Left ventricle myocardium inferior (tissue), 1 donor: ENCODE measurements at places on chromosomes 2 and 18.

- no peaks in the 10 kb centered on the region for H3K4me1 ChIP-seq
- H3K36me3 ChIP-seq, result no peaks in the 10 kb centered on the region
- DNase-seq, result no peak
- H3K4me3 ChIP-seq, result no peak overlapping the region
- no peak overlapping the region for H3K27ac ChIP-seq
Observed at GRCh38 chr2:240421381-240421780, 14.1 kb upstream of the GPC1 start.

GRCh38 chr2:71613953-71614925, 160.9 kb downstream of the DYSF start:
- peaks cover 43% of the 10 kb centered on the region for H3K4me1 ChIP-seq
- DNase-seq, result no peak
- peak overlapping the region; percentile 95 for H3K27ac ChIP-seq
- H3K4me3 ChIP-seq, result no peak overlapping the region
- H3K27me3 ChIP-seq, result no peaks in the 10 kb centered on the region

GRCh38 chr2:100269889-100270288, 52.4 kb downstream of the LONRF2 start:
- no peak overlapping the region for H3K4me3 ChIP-seq
- no peak overlapping the region for H3K27ac ChIP-seq
- DNase-seq, result no peak
- peaks cover 5% of the 10 kb centered on the region for H3K4me1 ChIP-seq
- H3K27me3 ChIP-seq, result no peaks in the 10 kb centered on the region
- H3K36me3 ChIP-seq, result peaks cover 2% of the 10 kb centered on the region

DNA sequence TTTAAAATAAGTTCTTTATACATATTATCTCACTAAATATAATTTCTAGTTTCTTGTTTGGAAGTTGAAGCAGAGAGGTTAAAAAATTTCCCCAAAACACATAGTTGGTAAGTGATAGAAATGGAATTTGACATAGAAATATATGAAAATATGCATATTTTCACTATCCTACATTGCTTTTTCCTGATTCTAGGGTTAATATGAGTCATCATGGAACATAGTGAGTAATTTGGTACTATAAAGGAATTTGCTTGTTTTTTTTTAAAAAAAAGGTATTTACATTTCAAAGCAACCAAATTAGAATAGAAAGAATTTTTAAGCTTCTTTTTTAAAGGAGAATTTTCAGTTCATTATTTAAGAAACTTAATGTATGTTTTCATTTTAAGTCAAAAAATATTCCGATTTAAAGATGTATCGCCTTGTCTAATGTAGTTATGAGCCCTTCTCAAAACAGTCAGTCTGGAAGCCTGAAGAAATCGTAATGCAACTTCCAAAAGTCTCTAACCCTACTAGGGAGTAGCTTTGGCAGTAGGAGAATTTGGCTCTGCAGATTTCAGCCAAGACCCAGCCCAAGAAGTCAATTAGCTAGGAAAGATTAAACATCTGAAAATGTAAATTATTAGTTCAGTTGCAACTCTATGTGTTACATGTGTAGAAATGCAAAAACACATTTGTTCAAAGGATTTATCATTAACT, 147.3 kb downstream of the RDH14 start:
- H3K4me1 ChIP-seq, result no peaks in the 10 kb centered on the region
- H3K36me3 ChIP-seq, result no peaks in the 10 kb centered on the region
- peak overlapping the region; percentile 35 for H3K27ac ChIP-seq
- H3K27me3 ChIP-seq, result no peaks in the 10 kb centered on the region
- no peak for DNase-seq
- H3K4me3 ChIP-seq, result no peak overlapping the region

- no peak overlapping the region for H3K4me3 ChIP-seq
- no peak overlapping the region for H3K27ac ChIP-seq
- H3K27me3 ChIP-seq, result peaks cover 98% of the 10 kb centered on the region
- H3K4me1 ChIP-seq, result peaks cover 27% of the 10 kb centered on the region
- no peak for DNase-seq
- no peaks in the 10 kb centered on the region for H3K36me3 ChIP-seq
Observed at GRCh38 chr2:219520079-219520478, 5.8 kb downstream of the ASIC4 start.

- H3K36me3 ChIP-seq, result no peaks in the 10 kb centered on the region
- H3K4me3 ChIP-seq, result peak overlapping the region; percentile 70
- H3K27ac ChIP-seq, result no peak overlapping the region
- peaks cover 12% of the 10 kb centered on the region for H3K4me1 ChIP-seq
Observed at GRCh38 chr2:224442071-224442967, 40.4 kb upstream of the FAM124B start.

GRCh38 chr18:22822024-22822423, 111.1 kb upstream of the RBBP8 start:
- H3K4me1 ChIP-seq, result no peaks in the 10 kb centered on the region
- H3K36me3 ChIP-seq, result no peaks in the 10 kb centered on the region
- H3K4me3 ChIP-seq, result no peak overlapping the region
- DNase-seq, result no peak
- no peak overlapping the region for H3K27ac ChIP-seq
- peaks cover 18% of the 10 kb centered on the region for H3K27me3 ChIP-seq

GRCh38 chr2:239540174-239540573, 139.4 kb upstream of the HDAC4 start:
- DNase-seq, result no peak
- H3K27me3 ChIP-seq, result peaks cover 42% of the 10 kb centered on the region
- H3K4me3 ChIP-seq, result no peak overlapping the region

GRCh38 chr18:44856157-44856556, 175.5 kb downstream of the SETBP1 start:
- H3K27me3 ChIP-seq, result peaks cover 21% of the 10 kb centered on the region
- peak overlapping the region; percentile 42 for H3K27ac ChIP-seq
- no peak overlapping the region for H3K4me3 ChIP-seq
- H3K4me1 ChIP-seq, result peaks cover 64% of the 10 kb centered on the region
- DNase-seq, result no peak
- no peaks in the 10 kb centered on the region for H3K36me3 ChIP-seq

DNA sequence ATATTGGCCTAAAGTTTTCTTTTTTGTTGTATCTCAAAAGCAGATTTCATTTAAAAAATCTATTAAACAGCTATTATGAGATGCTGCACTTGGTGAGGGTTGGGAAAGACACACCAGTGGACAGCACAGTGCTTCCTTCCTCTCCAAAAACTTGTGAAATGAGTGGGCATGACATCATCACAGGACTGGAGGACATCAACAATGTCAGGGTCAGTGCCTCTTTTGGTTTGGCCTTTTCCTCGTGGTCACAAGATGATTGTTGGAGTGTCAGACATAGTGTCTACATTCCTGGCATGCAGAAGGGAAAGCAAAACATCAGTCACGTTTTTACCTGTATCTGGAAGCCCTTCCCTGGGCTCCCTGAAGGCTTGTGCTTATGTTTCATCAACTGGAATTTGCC, 49.6 kb downstream of the IL1R2 start:
- DNase-seq, result no peak
- peaks cover 59% of the 10 kb centered on the region for H3K27me3 ChIP-seq
- H3K4me3 ChIP-seq, result no peak overlapping the region

- H3K27me3 ChIP-seq, result no peaks in the 10 kb centered on the region
- no peak overlapping the region for H3K27ac ChIP-seq
- no peak overlapping the region for H3K4me3 ChIP-seq
- no peaks in the 10 kb centered on the region for H3K36me3 ChIP-seq
- no peaks in the 10 kb centered on the region for H3K4me1 ChIP-seq
Observed at GRCh38 chr18:3424280-3424890, 25.6 kb upstream of the TGIF1 start.

- H3K4me1 ChIP-seq, result no peaks in the 10 kb centered on the region
- H3K27ac ChIP-seq, result no peak overlapping the region
- H3K27me3 ChIP-seq, result no peaks in the 10 kb centered on the region
- no peak overlapping the region for H3K4me3 ChIP-seq
Observed at GRCh38 chr18:58714259-58714658, 43.0 kb downstream of the MALT1 start.

DNA sequence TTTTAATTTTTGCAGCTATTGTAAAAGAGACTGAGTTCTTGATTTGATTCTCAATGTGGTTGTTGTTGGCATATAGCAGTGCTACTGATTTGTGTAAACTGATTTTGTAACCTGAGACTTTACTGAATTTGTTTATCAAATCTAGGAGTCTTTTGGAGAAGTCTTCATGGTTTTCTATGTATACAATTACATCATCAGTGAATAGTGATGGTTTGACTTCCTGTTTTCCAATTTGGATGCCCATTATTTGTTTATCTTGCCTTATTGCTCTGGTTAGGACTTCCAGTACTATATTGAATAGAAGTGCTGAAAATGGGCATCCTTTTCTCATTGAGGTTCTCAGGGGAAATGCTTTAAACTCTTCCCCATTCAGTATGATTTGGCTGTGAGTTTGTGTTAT, 99.7 kb downstream of the GULP1 start:
- H3K27me3 ChIP-seq, result no peaks in the 10 kb centered on the region
- no peak overlapping the region for H3K4me3 ChIP-seq
- no peak for DNase-seq

DNA sequence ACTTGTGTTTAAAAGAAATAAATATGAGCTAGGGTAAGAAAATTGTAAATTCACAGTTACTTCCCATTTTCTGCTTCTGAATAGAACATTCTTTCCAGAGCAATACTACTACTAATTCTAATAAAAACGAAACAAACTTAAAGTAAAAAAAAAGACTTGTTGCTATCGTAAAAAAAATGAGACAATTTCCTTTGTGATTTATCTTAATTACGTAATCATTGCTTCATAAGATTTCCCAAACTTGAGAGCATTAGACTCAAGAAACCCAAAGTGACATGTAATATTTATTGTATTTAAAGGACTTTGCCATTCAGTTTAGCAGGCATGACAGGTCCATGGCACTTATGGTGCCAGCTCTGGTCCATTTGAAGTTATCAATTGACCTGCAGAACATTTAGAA, 153.8 kb downstream of the AQP4 start:
- peaks cover 17% of the 10 kb centered on the region for H3K27me3 ChIP-seq
- H3K36me3 ChIP-seq, result no peaks in the 10 kb centered on the region
- H3K27ac ChIP-seq, result no peak overlapping the region

DNA sequence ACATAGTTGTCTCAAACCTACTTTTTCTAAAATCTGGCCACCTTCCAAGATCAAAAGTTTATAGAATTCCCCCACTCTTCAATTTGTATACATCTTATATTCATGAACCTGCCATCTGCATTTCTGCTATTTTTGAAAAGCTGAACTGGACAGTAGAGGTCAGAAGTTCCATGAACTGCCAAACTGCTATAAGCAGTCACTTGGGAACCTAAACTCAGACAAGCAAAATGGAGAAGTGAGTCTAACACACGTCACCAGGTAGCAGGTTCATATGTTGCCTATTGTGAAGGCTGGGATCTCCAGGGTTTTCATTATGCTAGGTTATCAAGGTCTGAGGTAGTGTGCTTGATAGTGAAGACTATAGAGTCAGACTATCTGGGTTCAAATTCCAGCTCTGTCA, 2.0 kb upstream of the MYO1B start:
- no peaks in the 10 kb centered on the region for H3K36me3 ChIP-seq
- H3K4me1 ChIP-seq, result peaks cover 34% of the 10 kb centered on the region
- no peak for DNase-seq
- no peak overlapping the region for H3K4me3 ChIP-seq

GRCh38 chr2:238290715-238291549, 2.5 kb upstream of the PER2 start:
- H3K27ac ChIP-seq, result peak overlapping the region; percentile 2
- H3K36me3 ChIP-seq, result no peaks in the 10 kb centered on the region
- no peak for DNase-seq
- H3K4me1 ChIP-seq, result peaks cover 47% of the 10 kb centered on the region
- H3K27me3 ChIP-seq, result peaks cover 5% of the 10 kb centered on the region

GRCh38 chr2:144136297-144137010, 383.5 kb downstream of the ZEB2 start:
- H3K36me3 ChIP-seq, result no peaks in the 10 kb centered on the region
- DNase-seq, result no peak
- H3K27me3 ChIP-seq, result no peaks in the 10 kb centered on the region
- H3K4me1 ChIP-seq, result no peaks in the 10 kb centered on the region

GRCh38 chr2:10305715-10306114, 3.0 kb downstream of the HPCAL1 start:
- peaks cover 67% of the 10 kb centered on the region for H3K4me1 ChIP-seq
- H3K36me3 ChIP-seq, result no peaks in the 10 kb centered on the region
- DNase-seq, result no peak
- peak overlapping the region; percentile 92 for H3K27ac ChIP-seq
- no peaks in the 10 kb centered on the region for H3K27me3 ChIP-seq

DNA sequence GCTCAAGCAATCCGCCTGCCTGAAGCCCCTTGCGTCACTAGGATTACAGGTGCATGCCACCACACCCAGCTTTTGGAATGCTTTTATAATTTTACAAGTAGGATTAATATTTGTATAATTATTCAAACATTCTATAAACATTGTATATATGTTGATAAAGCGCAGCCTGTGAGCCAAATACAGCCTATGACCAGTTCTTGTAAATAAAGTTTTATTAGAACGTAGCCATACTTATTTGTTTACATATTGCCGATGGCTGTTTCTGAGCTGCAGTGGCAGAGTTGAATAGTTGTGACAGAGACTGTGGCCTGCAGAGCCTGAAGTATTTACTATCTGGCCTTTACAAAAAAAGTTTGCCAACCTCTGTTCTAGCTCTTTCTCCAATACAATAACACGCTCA, 232.6 kb downstream of the OTX1 start:
- no peaks in the 10 kb centered on the region for H3K27me3 ChIP-seq
- no peaks in the 10 kb centered on the region for H3K4me1 ChIP-seq
- H3K36me3 ChIP-seq, result no peaks in the 10 kb centered on the region
- H3K4me3 ChIP-seq, result no peak overlapping the region

GRCh38 chr2:206464597-206464996, 21.3 kb downstream of the ADAM23 start:
- no peaks in the 10 kb centered on the region for H3K27me3 ChIP-seq
- H3K36me3 ChIP-seq, result no peaks in the 10 kb centered on the region
- DNase-seq, result no peak
- H3K4me1 ChIP-seq, result peaks cover 10% of the 10 kb centered on the region

GRCh38 chr2:158969162-158969714, 798 bp downstream of the TANC1 start:
- H3K36me3 ChIP-seq, result no peaks in the 10 kb centered on the region
- peak overlapping the region; percentile 97 for H3K27ac ChIP-seq
- no peaks in the 10 kb centered on the region for H3K27me3 ChIP-seq
- peak overlapping the region; percentile 78 for H3K4me3 ChIP-seq
- no peak for DNase-seq

DNA sequence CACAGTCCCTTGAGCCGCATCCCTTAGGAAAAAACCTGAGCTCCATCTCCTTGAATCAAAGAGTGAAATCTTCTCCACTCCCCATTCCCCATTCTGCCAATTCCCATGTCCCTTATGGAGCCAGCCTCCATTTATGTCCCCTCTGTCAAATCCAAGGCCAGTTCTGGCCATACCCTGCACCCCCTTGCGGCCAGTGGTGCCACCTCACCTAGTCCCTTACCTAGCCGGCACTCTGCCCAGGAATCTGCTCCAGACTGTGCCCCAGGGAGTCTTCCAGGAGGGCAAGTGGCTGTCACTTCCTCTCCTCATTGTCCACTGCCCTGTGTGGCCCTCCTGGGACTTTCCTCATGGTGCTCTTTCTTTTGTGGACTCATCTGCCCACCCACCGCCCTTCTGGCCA, 195.4 kb upstream of the RMP24 start:
- H3K4me1 ChIP-seq, result no peaks in the 10 kb centered on the region
- no peak overlapping the region for H3K27ac ChIP-seq
- no peaks in the 10 kb centered on the region for H3K27me3 ChIP-seq
- H3K36me3 ChIP-seq, result no peaks in the 10 kb centered on the region
- H3K4me3 ChIP-seq, result no peak overlapping the region
- DNase-seq, result no peak

- H3K36me3 ChIP-seq, result no peaks in the 10 kb centered on the region
- H3K27ac ChIP-seq, result peak overlapping the region; percentile 88
- no peaks in the 10 kb centered on the region for H3K27me3 ChIP-seq
- H3K4me1 ChIP-seq, result peaks cover 16% of the 10 kb centered on the region
- H3K4me3 ChIP-seq, result peak overlapping the region; percentile 5
- peak; percentile 51 for DNase-seq
Observed at GRCh38 chr18:61569176-61569892, 236.1 kb downstream of the CDH20 start.
